ENCODE measurements at places on chromosomes 1 and 21.

GRCh38 chr1:6260961-6261614 lies at the start of gene GPR153:
TSS of gene GPR153 (minus strand) at chr1:6261098. CDS start at chr1:6254905, 6,193 bp downstream.
- DNase-seq: no peak

GRCh38 chr21:34202553-34203372 lies 129.4 kb downstream of the MRPS6 start:
- DNase-seq: no peak

DNA sequence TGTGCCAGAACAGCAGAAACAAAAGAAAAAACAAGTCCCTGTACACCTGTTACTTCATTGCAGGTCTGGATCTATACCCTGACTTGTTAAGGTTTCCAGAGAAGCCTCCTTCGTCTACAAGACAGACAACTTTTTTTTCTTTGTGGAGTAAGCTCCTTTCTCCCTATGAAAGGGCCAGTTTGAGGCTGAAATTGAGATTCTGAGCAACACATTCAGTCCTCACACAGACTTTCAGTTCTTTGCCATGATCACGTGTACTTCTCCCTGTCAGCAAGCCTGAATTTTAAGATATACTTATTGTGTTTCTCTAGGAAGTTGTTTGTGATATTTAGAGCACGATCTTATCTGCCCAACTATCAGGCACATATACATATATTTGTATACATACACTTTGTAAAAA lies 374.0 kb downstream of the NTNG1 start:
- no peak for DNase-seq

- DNase-seq: no peak
Observed at GRCh38 chr1:2533365-2533764, 3.3 kb upstream of the HES5 start.

DNA sequence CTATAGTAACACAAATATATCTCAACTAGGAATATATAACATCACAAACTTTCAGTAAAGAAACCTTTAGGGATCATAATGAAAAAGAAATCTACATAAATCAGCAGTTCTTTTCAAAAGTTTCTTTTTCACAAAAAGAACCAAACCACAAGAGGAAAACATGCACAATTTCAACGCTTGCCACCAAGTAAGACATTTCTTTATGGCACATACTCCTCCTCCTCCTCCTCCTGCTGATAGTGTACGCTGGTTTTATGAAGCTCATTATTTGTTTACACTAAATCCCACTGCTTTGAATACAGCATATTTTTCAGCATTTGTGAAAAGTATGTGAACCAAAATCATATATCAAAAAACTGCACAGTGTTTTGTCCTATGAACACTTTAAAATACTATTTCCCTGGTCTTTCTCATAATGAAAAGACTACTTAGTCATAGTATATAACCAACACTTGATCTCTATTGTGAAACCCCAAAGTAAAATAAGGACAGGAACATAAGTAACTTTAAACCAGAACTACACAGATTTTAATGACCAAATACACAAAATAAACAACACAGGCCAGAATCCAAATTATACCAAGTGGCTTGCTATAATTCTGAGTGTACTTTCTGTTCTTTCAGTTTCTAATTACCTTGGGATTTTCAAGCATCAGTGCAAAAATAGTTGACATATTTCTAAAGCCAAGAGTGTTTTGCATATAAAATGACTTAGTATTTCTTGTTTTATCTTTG lies 184.2 kb downstream of the EIF4G3 start:
- no peak for DNase-seq

DNA sequence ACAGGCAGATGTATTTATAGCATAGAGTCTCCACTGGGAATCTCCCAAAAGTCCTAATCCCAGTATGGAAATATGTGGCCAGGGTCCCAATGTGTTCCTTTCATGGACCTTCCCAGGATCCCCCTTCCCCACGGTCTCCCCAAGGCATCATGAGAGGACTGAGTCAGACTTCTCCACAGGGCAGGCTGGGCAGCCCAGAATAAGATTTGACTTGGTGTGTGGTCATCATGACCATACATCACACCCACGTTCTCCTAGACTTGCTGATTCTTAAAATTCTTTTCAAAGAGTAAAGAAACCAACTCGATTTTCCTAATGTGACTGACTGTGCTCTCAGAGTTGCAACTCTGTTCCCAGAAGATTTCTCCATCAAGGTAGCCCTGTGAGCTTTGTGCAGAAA lies 93.9 kb upstream of the CD34 start:
- no peak for DNase-seq

- no peak for DNase-seq
Observed at GRCh38 chr1:47367651-47368050, 34.1 kb downstream of the CMPK1 start.

DNA sequence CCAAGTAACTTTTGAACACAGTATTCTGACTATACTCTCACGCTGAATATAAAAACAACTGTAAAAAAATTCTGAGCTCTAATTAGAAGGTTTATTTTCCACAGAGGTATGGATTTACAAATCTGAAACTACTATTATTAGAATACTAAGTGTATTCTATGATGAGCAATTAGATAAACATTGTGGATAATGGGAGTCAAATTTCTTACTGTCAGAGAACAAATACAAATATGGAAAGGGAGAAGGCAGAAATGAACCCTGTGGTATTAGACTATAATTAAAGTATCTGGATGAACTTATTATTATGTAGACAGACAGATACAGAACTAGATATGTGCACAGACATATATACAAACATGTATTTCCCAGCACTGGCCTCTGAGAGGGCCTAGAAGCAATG lies 22.6 kb downstream of the ALDH9A1 start:
- DNase-seq: no peak

GRCh38 chr1:160207771-160208556 lies 2.8 kb downstream of the PEA15 start:
- DNase-seq: no peak

GRCh38 chr1:2638466-2639115 lies 5.8 kb upstream of the MMEL1 start:
- no peak for DNase-seq

DNA sequence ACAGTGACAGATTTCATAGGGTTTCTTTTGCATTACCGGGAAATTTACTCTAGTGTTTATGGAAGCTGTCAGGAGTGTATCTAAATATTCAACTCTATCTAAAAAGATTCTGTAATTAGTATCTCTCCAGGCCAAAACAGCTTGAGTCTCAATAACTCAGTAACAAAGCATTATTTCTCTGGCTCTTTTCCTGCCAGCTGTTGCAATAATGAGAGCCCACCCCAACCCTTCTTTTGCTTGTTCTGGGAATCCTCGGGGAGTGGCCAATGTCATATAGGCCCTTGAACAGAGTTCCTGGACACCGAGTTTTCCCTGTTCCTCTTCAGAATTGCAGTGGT lies 120.1 kb upstream of the SGIP1 start:
- DNase-seq: no peak

GRCh38 chr21:25558123-25558522 lies 49.2 kb downstream of the MRPL39 start:
- no peak for DNase-seq

- DNase-seq: no peak
Observed at GRCh38 chr1:154474802-154475201, 27.2 kb upstream of the TDRD10 start.

DNA sequence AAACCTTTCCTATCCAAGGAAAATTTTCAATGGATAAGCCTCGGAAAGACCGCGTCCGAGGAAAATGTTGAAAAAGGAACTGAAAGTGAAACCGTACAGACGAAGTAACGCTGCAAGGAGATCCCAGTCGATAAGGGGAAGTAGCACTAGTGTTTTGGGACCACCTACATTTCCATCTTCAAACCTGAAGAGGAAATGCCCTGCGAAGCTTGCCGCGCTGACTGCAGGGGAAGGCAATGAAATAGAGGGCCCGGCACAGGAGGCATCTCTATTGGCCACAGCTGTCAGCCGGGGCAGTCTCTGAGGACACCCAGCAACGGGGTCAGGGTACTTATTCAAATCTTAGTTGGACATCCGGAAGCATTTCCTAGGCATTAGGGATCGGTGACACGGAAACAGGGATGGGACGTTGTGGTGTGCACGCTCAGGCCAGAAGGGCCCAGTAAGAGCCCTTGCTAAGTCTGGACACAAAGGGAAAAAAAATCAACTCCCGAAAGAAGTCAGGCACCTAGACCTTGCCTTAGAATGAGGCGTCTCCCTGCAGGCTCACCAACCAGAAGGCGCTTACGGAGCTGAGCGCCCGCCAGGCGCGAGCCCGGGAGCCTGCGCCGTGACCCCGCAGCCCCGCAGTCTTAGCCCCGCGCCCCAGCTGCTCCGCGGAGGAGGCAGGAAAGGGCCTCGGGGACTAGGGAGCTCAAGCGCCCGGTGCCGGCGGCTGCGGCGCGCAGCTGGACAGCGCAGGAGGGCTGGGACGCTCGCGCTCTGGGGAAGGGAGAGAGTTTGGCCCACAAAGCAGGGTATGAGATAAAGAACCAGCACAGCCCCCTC lies 655 bp downstream of the USF1 start:
- DNase-seq: peak; percentile 52

- no peak for DNase-seq
Observed at GRCh38 chr1:67937010-67937409, 103.7 kb upstream of the GNG12 start.

GRCh38 chr21:39349211-39350093 lies 564 bp upstream of the HMGN1 start:
- peak; percentile 92 for DNase-seq

GRCh38 chr1:216903382-216903740 lies 180.1 kb upstream of the ESRRG start:
- DNase-seq: no peak

DNA sequence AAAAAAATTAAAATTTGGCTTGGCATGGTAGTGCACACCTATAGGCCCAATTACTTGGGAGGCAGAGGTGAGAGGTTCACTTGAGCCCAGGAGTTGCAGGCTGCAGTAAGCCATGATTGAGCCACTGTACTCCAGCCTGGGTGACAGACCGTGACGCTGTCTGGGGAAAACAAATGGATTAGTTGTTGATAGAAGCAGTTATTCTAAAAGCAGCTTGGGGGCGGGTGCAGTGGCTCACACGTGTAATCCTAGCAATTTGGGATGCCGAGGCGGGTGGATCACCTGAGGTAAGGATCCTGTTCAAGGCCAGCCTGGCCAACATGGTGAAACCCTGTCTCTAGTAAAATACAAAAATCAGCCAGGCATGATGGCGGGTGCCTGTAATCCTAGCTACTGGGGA lies 40.3 kb downstream of the KIF1B start:
- DNase-seq: no peak

DNA sequence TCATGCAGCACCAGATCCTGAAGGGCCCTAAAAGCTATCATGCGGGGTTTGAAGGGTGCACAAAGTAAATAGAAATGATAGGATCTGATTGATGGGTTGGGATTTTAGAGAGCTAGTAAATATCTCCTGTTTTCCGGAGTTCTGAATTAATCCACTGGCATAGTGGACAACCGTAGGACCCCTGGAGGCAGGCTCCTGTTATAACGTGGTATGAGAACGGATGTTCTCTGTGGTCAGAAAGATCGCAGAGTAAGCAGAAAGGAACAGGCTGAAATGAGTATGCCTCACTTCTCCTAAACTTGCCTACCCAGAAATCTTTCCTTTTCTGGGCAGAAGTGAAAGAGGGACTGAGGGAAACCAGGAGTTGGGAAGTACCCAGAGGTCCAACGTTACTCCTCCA lies 470.8 kb downstream of the AJAP1 start:
- DNase-seq: no peak

- DNase-seq: no peak
Observed at GRCh38 chr1:8202182-8202905, 115.6 kb upstream of the SLC45A1 start.

DNA sequence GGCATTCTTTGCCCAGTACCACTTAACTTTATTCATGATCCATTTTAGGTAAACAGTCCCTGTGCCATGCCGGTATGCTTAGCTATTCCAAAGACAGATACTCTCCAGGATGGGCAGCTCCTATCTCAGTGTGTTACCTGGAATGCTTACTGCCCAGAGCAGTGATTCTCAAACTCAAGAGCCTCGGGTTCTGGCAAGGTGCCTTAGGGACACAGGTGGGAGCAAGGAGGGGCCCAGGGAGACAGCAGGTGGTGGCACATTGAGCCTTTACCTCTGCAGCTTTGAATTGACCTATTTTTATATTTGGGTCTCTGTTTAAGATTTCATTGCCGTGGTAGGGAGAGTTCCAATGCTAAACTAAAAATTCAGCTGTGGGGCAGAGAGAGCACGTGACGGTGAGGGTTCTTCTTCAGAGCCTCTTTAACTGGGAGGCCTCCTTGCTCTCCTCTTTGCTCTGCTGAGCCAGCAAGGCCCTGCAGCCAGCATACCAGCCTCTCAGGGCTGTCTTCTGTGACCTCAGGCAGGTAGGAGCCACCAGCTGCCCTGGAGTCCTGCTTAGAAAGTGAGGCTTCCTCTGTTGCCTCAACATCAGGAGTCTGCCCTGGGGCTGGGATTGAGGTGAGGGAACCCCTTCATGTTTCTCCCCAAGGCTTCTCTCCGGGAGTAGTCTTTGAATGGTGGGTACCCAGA lies 20.2 kb downstream of the PHGDH start:
- no peak for DNase-seq
